ENCODE measurements at places on chromosomes 13 and 19. TPM values are rescaled to one million over a fixed set of nuclear protein-coding genes. Genes with fewer than 3 reads are reported as not detected.

CEACAM4 gene
- total RNA-seq = 4.0 TPM

GARIN5A gene
- 0.56 TPM for total RNA-seq

F10 gene
- 25.5 TPM for total RNA-seq

MBD3L3 gene
- not detected for total RNA-seq

CFAP97D2 gene
- not detected for total RNA-seq

ZNF112 gene
- 4.7 TPM for total RNA-seq

SLC25A30 gene
- 19.9 TPM for total RNA-seq

TMPRSS9 gene
- total RNA-seq = 0.54 TPM
